ENCODE measurements at places on chromosomes 7 and 10.
A peak's percentile ranks its signal among the peaks of the same experiment; 100 is the strongest.

DNA sequence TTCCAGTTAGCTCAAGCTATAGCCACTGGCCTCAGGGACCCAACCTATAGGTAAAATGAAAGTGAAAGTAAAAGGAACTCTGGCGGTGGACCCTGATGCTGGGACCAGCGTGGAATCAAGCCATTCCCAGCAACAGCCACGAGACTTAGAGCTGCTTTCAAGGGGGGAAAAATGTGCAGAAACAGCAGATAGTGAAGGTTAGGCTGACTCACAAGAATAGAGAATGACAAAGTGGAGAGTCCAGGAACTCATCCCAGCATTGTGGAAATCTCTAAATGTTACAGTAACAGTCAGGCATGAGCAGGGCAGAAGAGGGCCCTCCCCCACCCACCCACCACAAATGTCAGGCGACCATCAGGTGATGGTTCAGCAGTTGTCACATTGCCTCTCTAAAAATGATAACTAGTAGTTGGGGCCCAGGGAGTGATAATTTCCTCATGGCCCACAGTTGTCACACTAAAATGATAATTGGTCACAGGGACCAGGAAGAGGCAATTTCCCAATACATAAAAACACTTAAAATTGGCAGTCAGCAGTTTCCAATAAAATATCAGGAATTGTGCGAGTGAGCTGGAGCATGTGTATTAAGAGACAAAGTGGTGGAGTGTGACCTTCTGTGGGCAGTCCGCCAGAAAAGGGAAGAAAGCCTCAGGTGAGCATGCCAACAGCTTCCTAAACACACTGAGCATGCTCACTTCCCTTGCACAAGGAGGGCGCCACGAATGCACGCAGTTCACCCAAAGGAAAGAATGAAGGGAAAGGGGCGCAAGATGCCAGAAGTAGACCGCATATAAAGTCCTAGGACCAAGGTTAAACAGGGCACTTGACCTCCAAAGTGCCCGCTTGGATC lies 129.8 kb upstream of the PPP1R3A start:
- no peak for DNase-seq

GRCh38 chr7:28980451-28981160 lies 22.5 kb upstream of the TRIL start:
- no peak for DNase-seq

- no peak for DNase-seq
These were observed 126.7 kb upstream of the STK17A start for GRCh38 chr7:43456200-43456599.

GRCh38 chr7:158408318-158408920 lies 179.2 kb downstream of the PTPRN2 start:
- no peak for DNase-seq

- no peak for DNase-seq
These were observed 18.5 kb upstream of the ZNF680 start for GRCh38 chr7:64581391-64581790.

GRCh38 chr10:89367529-89367928 lies 10.3 kb upstream of the IFIT1B start:
- DNase-seq, result peak; percentile 25

- DNase-seq, result no peak
These were observed 179.6 kb downstream of the TCERG1L start for GRCh38 chr10:131131726-131132591.

- DNase-seq, result no peak
These were observed 300.9 kb downstream of the BICC1 start for GRCh38 chr10:58813573-58813972.

DNA sequence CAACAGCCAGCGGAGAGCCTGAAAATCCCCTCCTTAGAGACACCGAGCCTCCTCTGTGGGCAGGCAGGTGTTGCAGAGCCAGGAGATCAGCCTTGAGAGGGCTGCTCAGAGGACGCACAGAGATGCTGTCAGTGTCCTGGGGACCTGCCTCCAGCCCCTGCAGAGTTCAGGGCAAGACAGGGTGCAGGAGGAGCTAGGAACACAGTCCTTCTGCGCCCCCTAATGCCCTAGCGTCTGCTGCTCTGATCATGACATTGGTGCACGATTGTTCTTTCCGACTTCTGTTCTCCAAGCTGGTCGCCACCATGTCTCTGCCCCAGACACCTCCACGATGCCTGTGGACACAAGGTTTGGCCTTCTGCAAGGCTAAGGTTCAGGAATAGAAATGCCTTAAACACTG lies 613.7 kb upstream of the MKI67 start:
- no peak for DNase-seq

- no peak for DNase-seq
These were observed 280.9 kb downstream of the NEBL start for GRCh38 chr10:20616056-20616671.

DNA sequence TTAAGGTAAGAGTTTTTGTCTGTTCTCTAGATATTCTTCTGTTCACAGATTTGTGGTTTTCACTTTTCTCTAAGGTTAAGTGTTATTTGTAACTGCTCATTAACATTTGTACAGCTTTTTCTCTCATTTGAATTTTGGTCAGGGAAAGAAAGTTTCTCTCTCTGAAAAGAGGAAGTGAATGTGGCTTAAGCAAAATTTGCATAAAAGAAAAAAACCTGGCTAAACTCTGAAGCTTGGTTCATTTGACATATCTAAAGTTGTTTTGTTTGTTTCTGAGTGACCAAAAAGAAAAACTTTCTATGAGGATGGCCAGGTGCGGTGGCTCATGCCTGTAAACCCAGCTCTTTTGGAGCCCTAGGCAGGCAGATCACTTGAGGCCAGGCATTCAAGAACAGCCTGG lies 22.0 kb upstream of the SLC26A4 start:
- no peak for DNase-seq

DNA sequence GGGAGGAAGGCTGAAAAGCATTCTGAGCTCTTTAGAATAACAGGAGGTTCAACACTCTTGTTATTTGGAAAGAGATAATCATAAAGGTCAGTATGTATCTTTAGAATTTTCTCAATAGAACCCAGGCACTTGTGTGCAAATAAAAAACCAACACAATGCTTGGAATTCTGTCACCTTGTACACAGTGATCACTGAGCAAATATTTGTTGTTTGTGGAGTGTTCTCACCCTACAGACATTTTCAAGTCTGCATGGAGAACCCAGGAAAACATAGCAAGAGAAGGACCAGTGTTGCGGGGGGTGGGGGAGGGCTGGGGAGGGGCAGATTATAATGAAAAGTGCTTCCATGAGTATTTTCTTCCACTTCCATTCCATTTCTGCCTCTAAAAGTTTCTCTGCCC lies 87.4 kb downstream of the FAM107B start:
- no peak for DNase-seq

DNA sequence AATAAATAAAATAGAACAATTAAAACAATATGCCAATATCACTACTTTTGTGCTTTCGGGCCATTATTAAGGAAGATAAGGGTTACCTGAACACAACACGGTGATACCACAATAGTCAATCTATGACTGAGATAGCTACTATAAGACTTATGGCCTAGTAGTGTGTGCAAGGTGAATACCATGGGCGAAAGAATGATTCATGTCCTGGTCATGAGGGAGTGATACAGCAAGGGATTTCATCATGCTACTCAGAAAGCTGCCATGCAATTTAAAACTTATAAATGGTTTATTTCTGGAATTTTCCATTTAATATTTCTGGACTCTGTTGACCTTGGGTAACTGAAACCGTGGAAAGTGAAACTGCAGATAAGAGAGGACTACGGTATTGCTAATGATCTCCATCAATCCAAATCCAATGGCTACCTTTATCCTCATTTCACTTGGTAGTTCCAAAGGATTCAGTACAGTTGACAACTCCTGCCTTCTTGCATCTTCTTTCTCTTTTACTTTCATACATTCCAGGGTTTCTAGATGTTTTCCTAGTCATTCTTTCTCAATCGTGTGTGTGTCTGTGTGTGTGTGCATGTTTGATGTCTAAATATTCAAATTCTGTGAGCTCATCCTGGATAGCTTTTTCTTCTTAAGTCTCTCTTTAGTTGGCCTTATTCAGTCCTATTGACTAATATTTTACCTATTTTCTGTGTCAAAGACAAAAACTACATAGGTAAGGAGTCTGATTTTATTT lies 100.5 kb upstream of the MAGI2 start:
- no peak for DNase-seq

DNA sequence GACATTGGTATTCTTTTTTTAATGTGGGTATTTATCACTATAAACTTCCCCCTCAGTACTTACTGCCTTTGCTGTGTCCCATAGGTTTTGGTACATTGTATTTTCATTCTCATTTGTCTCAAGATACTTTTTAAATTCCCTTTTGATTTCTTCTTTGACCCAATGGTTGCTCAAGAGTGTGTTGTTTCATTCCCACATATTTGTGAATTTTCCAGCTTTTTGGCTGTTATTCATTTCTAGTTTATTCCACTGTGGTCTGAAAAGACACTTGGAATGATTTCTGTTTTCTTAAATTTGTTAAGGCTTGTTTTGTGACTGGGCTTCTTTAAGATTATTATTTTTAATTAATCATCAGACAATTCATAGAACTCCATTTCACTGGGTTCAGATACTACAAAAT lies 105.0 kb downstream of the EPC1 start:
- no peak for DNase-seq

GRCh38 chr7:141609576-141609975 lies 58.4 kb downstream of the AGK start:
- DNase-seq, result no peak

- no peak for DNase-seq
These were observed 23.5 kb downstream of the BLVRA start for GRCh38 chr7:43781726-43782607.
